ENCODE measurements at places on chromosomes 7 and 10.

- no peak for DNase-seq
Measured at GRCh38 chr10:68135922-68136792, 26.9 kb downstream of the MYPN start.

- no peak for DNase-seq
Measured at GRCh38 chr10:3213208-3213607, 40.6 kb upstream of the PITRM1 start.

- DNase-seq, result no peak
Measured at GRCh38 chr7:69656077-69656476, 57.8 kb downstream of the AUTS2 start.

- DNase-seq, result no peak
Measured at GRCh38 chr10:57145548-57145947, 784.5 kb upstream of the ZWINT start.

- DNase-seq, result peak; percentile 18
Measured at GRCh38 chr10:95841661-95842498, 65.9 kb upstream of the CC2D2B start.

GRCh38 chr7:16169537-16169936 is 251.8 kb downstream of the CRPPA start:
- DNase-seq, result no peak

GRCh38 chr7:127251465-127252376 is 1.0 kb downstream of the GRM8 start:
- peak; percentile 37 for DNase-seq

DNA sequence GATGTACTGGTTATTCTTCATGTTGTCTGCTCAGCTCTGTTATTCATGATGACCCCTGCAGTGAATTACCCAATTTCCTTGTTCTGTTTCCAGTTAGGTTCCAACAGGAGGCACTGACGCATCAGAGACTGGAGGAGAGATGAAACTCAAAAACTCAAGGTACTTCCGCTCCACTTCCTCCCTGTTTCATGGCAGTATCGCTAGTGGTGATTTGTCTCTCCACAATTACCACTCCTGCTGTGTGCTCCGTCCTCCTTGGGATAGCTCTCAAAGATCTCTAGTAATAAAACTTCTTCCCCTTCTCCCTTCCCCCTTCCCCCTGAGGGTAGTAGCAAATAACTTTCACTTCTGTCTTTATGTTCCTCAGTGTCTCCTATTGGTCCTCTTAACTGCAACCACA is 107.4 kb upstream of the ABCB5 start:
- no peak for DNase-seq

GRCh38 chr7:35878351-35878750 is 77.5 kb downstream of the SEPTIN7 start:
- DNase-seq, result no peak

DNA sequence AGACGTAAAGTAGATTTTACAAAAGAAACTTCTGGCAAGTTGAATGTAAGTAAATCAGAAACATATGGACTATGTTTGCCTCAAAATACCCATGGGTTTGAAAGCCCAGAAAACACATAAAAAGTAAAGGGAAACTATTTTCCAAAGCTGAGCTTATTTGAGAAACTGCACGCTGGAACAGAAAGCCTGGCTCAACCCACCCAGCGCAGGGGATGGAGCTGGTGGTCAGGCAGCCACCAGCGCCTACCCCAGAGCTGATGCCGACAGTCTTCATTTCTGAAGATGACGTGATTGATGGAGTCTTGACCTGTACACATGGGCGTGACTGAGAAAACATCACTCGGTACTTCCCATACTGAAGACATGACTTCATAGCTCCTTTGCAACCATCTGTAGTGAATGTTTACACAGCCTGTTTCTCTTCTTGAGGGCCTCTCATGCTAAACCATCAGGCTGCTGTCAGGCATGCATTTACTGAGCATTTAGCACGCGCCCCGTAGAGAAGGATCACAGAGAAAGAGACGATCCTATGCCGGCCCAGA is 232.6 kb upstream of the AUTS2 start:
- DNase-seq, result no peak

- DNase-seq, result no peak
Measured at GRCh38 chr7:136086712-136087111, 109.6 kb upstream of the MTPN start.

DNA sequence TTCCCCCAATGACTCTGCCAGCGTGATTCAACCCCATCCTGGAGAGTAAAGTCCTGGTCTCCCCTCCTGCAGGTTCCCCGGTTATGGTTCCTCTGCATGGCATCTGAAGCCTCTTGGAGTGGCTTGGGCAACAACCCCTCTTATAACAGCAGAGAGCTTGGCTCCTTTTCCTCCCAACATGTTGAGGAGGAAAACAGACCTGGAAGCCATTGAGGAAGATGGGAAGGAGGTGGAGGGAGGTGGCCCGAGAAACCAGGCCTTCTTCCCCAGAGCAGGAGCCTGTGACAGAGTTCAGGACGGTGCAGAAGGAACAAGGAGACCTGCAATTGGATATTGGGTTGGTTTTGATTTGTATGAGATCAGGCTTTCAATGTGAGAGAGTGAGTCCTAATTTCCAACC is 184.0 kb upstream of the ADCY1 start:
- DNase-seq, result no peak

DNA sequence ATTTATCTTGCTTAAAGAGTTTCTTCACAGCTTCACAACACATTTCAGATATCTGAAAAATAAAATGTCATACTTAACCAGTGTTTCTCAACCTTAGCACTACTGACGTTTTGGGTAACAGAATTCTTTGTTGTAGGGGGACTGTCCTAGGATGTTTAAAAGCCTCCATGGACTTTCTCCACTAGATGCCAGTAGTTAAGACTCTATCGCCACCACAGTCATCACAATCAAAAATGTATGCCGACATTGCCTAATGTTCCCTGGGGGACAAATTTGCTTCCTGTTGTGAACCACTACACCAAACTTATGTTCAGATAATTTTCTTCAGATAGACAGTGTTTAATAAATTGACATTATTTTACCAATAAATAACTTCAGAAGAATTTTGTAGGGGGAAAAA is 13.4 kb downstream of the NOC3L start:
- no peak for DNase-seq

- DNase-seq, result no peak
Measured at GRCh38 chr7:496528-497295, 22.9 kb downstream of the PDGFA start.

GRCh38 chr10:122999347-122999746 is 9.2 kb downstream of the IKZF5 start:
- DNase-seq, result no peak

- DNase-seq, result no peak
Measured at GRCh38 chr10:125095228-125095627, 65.1 kb downstream of the CTBP2 start.

DNA sequence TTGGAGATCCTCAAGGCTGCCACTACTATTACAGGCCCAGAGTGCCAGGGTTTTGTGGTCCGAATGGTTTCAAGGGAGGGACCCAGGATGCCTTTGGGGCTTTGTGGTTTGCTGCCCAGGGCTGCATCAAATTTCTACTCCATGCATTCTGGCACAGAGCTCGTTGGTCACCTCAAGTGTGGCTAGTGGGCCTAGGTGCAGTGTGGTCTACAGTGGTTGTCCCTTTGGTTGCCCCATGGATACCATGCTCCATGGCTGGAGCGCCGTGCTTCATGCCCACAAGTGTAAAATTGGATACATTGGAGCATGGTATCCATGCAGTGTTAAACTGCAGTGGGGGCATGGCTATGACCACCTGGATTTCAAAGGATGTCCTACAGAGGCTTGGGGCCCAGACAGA is 5.4 kb upstream of the PRF1 start:
- no peak for DNase-seq

- DNase-seq, result no peak
Measured at GRCh38 chr7:159015081-159015453, 129.6 kb downstream of the VIPR2 start.

Measured in activated CD4-positive, alpha-beta T cell treated with anti-CD3 and anti-CD28 coated beads, Interleukin-2, amount 50 U/mL, for 48 hours (primary cell).